ENCODE measurements at places on chromosomes 1 and 21.

DNA sequence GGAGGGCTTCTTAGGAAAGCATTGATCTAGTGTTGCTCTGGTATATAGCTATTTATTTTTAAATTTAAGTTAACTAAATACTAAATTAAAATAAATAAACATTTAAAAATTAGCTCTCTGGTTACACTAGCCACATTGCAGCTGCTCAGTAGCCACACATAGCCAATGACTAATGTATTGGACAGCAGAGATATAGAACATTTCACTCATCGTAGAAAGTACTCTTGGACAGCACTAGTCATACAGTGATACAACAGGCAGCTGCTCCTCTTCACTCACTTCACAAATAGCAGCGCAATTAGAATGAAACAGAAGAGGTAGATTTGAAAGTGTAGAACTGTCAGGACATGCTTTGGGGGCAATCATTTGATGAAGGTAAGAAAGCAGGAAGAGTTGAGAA is 245.4 kb downstream of the PBX1 start:
- no peak for DNase-seq

DNA sequence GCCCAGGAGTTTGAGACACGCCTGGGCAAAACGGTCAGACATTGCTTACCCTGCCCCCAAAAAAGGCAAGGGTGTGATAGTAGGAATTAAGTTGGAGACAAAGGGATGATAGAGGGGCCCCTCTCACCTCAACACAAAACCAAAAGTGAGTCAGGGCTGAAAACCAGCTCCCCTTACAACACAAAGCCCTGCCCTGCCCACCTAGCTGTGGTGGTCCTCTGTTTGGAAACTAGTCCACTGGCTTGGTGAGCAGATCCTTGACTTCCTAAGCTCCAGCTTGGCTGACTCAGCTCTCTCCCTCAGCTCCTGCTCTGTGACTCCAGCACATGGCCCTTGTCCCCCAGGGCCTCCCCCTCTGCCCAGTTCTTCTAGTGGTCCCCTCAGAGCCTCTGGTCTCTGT is 603.8 kb downstream of the PTPRC start:
- DNase-seq = no peak

GRCh38 chr1:54229281-54229891 is 29.4 kb downstream of the MRPL37 start:
- no peak for DNase-seq

DNA sequence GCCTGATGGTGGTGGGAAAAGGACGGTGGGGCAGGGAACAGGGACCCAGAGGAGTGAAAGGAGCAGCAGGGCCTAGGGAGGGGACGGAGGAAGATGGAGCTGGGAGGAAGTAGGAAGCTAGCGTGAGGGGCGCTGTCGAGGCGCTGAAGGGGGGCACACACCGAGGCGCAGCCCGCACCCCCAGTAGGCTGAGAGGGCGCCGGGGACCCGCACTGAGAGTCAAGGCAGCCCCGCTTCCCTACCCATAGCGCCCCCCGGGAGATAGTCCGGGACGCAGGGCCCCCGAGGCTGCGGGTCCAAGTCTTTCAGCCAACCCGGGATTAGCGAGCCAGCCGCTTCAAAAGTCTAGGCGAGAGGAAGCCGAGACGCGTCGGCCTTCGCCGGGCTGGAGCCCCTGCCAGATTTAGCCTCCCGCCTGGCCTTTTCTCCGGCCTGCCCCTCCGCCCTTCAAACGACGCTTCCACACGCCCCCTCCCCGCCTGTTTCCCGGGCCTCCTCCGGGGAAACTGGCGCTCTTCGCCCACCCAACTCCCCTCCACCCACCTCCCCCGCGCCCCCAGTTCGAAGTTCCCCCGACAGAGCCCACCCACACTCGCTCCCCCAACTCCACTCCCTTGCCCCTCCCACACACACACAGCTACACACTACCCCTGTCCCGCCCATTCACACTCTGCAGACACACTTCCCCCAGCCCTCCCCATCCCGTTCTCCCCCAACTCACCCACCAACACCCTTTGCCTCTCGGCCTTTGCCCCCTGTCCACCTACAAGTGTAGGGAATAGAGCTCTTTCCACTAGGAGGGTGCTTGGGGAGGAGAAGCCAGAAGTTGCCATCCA is 7.8 kb upstream of the PROX1 start:
- peak; percentile 75 for DNase-seq

- DNase-seq = no peak
Observed at GRCh38 chr21:33760641-33761440, 118.5 kb downstream of the ITSN1 start.

GRCh38 chr1:203306965-203307541 is 1.7 kb downstream of the BTG2 start:
- DNase-seq = no peak
